Kidney glomerular epithelial cell (primary cell): ENCODE measurements at places on chromosomes 11 and 22.

DNA sequence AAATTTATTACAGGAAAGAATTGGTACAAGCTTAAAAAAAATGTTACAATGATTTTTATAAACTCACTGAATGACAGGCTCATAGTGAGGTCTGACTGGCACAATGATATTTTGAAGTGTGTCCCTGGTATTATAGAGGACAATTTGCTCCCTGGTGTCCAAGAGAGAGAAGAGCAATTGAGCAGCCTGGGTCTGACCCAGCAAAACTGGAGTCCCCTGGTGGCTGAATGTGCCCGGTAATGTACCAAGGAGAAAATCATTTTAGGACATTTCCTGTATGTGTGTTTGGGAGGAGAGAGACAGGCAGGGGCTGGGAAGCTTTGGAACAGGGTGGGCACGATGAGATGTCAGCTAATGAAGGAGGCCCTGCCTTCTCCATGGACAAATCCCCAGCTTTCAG is 125.3 kb downstream of the APOL5 start:
- DNase-seq = peak; percentile 29

DNA sequence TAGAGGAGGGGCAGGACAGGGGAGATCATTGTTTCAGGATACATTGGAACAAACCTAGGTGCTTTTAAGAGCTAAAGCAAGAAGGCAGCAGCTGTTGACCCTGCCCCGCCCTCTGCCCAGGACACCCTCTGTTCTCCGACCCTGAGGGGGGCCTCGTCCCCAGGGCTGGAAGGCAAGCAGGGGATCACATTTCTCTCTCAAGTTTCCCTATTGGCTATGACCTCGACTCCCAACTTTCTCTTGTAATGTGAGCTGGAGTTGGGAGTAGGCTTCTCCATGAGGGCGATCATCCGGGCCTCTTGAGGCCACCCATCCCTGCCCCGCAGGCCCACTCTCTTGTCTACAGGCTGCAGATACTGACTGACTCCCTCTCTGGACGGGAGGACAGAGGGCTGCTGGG is 37.7 kb downstream of the DSCAML1 start:
- DNase-seq = no peak

GRCh38 chr11:12253843-12254281 is 123.5 kb upstream of the PARVA start:
- no peak for DNase-seq

- peak; percentile 95 for DNase-seq
These were observed 59.0 kb downstream of the MYH9 start for GRCh38 chr22:36328635-36329253.

DNA sequence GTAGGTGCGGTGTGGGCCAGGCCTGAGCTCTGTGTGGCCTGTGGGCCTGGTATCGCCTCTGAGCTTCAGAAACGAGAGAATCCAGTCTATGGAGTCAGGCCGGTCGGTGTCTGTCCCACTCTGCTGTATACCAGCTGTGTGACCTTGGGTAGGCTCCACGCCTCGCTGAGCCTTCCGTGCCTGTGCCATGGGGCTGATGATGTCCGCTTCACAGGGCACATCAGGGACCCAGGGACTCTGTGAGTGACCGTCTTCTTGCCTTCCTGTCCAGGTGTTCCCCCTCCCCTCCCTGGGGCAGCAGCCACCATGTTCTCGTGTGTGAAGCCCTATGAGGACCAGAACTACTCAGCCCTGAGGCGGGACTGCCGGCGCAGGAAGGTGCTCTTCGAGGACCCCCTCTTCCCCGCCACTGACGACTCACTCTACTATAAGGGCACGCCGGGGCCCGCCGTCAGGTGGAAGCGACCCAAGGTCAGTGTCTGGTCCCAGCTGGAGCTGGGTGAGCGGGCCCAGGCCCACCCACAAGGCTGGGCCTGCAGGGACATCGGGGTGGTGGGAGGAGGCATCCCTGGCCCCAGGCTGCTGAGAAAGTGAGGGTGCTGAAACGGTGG is 17.9 kb downstream of the CAPN5 start:
- no peak for DNase-seq

DNA sequence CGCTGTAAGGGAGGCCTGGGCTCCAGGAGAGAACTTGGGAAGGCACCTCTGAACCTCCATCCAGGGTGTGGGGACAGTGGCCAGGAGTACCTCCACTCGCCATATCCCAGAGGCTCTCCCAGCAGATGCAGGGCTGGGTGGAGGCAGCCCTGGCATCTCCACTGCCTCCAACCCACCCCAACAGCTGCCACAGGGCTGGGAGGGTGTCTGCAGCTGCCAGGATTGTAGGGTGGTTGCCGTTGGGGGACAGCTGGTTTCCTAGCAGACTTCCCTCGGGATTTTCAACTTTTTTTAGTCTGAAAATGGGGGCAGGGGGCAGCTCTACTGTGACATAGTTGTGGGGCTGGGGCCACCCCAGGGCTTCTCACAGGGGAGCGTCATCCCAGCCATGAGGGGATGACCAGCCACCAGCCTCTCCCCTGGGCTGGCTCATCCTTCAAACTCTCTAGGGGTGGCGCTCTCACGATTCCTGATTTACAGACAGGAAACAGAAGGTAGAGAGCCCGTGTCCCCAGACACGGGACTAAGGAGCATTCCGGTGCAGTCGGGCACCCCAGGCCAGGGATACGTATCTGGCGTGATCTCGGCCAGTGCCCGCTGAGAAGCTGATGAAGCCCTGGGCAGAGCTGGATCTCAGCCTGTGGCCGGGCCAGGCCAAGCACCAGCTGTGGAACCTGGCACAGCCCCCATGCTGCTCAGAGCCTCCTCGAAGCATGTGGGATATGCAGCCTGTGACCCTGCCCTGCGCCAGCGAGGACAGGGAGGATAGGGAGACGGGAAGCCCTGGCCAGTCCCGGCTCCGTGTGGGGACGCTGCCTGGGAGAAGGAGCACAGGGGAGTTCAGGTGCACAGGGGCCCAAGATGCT is 9.9 kb downstream of the PRR5 start:
- DNase-seq = no peak

DNA sequence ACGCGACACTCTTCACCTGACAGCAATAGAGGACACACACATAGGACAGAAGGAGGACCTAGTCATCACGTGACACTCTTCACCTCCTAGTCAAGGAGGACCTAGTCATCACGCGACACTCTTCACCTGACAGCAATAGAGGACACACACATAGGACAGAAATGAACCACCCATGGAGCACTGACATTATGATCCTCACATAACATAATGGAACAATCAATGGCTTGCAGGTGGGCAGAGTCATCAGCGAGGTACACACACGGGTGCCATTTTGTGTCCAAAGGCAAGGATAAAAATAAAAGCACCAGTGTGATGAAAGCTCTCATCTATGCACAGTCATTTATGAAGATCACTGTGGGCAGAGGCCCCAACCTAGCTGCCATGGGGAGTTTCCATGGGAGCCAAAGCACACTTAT is 354.7 kb downstream of the LARGE1 start:
- DNase-seq = no peak

DNA sequence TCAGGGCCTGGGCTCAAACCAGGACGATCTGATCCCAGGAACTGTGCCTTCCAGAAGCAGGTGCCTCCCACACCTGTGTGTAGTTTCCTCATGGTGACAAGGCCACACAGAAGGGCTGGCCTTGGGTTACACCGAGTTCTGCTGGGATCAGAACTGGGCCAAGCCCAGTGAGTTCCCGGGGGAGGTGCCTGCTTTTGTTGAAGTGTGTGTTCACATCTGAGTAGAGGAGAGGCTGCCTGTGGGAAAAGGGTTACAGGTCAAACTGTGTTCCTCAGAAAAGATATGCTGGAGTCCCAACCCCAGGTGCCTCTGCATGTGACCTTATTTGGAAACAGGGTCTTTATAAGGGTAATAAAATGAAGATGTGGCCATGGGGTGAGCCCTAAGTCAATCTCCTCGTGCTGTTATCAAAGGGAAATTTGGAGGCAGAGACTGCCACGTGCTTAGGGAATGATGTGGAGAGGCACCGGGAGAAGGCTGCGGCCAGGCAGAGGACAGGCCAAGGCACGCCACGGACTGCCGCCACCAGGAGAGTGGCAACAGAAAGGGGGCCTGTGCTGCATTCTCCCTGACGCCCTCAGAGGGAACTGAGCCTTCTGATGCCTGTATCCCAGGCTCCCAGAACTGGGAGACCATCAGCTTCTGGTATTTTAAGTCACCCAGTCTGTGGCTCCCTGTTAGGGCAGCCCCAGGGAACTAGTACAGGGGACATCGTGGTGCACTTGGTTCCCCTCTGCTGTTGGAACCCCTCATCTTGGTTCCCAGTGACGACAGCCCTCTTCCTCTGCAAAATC is 158.8 kb downstream of the CACNA1I start:
- DNase-seq = no peak

DNA sequence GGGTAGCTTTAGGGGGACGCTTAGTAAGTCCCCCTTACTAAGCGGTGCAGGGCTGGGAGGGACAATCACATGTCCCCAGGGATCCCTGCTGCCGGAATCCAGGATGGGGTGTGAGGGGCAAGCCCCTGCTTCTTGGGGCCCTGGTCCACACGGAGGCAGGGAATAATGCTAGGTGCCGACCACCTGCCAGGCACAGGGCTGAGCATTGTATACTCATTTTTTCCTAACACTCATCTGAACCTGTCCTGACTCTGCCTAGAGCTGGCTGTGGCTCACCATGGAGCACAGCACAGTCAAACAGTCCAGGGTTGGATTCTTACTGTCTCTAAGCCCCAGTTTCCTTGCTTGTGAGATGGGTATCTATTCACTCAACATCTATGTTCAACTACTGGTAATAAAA is 1.4 kb upstream of the LTBP3 start:
- no peak for DNase-seq

GRCh38 chr11:132026746-132027145 is 656.3 kb downstream of the NTM start:
- DNase-seq = no peak

DNA sequence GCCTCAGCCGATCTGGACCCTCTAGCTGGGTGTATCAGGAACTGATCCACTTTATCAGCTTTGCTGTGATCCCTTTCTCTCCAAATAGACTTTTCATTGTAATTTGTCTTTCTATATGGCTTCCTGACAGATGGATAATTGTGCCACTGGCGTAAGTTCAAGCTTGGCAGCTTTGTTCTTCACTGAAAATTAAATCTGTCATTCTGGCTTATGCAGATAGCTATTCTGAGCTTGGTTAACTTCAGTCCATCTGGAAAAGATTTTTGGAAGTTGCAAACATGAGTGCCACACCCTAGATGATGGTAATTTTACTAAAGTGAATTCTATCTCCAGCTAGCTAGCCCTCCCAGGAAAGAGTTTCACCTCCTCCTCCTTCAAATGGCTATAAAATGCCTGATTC is 8.1 kb downstream of the OR5A2 start:
- no peak for DNase-seq

DNA sequence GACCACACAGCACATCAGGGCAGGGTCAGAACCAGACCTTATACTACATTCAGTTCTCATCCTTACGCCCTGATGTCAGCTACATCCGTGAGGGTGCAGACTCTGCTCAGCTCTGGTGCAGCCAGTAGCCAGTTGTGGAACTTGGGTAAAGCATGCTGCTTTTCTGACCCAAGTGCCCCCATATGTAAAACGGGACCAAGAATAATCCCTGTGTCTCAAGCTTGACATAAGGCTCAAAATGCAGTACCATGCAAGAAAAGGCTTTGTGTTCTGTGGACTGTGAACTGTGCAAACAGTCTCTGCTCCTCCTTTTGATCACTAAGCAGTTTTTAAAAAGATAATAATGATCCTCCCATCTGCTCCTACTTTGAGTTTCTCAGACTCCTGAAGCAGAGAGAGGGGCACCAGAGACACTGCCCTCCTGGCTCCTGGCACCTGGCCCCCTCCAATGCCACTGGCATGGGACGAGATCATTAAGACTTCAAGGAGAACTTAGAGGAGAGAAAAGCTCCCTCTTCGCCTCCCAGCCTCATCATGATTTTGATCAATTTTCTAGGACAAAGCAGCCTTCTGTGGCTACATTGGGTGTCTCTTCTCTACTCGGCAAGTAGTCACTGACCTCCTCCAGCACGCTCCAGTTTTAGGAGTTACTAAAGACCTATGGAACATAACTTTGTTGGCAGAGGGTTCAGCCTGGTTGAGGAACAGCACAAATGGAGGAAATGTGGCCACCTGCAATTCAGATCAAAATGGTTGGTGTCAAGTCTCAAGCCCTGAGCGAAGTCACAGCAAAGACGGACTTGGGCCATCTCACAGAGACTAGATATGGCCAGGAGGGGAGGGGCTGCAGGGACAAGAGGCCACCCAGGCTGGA is 23.9 kb downstream of the IL10RA start:
- DNase-seq = no peak

DNA sequence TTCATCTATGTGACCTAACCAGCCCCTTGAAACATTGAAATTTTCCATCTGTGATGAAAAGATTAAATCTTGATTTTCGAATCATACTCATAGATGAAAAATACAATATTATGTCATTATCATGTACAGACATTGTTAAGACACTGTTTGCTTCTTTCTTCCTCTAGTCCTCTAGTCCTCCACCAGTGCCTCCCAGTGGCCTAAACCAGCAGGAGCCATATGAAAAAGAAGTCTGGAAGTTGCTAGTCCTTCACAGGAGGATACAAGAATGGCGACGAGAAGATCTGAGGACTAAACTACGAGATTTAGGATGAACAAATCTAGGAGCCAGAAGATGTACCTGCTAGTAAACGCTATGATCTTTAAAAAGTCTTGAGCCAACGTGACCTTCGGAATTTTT is 134.1 kb downstream of the SLC17A6 start:
- DNase-seq = no peak
